ENCODE measurements at places on chromosomes 3 and 15.

GRCh38 chr15:67183443-67184169 is 70.9 kb downstream of the AAGAB start:
- no peak for DNase-seq

DNA sequence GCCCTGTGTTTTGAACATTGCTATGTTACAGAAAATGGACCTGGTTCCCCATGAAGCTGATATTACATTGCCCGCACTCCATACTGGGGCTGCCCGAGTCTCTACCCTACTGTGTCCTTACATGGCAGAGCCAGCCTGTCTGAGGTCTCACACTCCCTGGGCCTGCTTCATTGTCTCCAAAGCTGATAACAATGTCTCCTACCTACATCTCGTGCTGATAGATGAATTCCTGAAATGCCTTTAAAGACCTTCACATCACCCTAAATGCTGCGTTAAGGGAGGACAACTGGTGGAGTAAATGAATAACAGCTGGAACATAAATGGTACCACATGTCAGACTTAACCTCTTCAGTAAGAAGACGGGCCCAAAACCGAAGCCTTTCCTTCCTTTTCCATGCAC is 62.9 kb upstream of the PTX3 start:
- DNase-seq, result no peak

DNA sequence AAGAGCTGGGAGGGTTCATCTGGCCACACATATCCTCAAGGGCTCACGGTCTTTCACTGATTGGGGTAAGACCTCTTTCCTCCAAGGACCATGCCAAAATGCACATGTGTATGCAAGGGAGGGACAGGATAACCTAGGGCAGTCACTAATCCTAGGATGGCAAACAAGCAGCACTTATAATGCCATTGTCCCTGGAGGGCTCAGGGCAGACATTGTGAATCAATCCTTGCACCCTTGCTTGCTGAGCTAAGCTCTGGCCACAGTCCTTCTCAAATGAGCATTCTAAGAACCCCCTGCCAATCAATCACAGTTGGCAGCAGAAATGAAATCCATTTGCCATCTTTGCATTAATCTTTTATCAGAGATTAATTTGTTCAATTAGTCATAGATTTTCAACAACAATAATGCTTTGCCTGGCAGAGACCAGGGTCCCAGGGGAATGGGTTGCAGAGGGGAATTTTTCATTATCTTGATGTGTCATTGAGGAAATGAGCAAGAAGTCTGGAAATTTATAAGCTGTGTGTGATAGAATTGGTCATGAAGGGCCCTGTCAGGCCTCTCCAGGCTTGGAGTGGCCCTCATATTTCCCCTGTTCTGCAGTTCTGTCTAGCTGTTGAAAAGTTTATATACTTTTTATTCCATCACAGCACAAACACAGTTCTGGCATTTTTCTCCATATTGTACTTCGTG is 57.2 kb upstream of the KY start:
- no peak for DNase-seq

GRCh38 chr15:73139041-73139743 is 86.9 kb downstream of the NEO1 start:
- no peak for DNase-seq

DNA sequence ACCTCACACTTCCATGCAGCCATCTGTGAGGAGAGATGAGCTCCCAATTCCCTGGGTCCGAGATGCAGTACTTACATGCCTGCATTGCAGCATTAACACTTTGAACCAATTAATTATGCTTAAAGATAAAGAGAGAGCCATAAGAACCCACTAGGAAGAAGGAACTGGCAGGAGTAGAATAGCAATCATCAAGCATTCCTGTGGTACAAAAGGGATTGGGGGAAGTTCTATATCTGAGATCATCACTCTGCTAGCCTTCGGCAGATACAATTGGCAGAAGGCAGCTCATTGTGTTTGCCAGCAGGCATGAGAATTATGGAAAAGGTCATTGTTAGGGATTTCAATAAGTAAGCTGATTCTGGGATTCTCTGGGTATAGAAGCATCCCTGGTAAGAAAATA is 891.4 kb downstream of the NTRK3 start:
- DNase-seq, result no peak

- DNase-seq, result no peak
Measured at GRCh38 chr3:65371053-65371452, 667.7 kb downstream of the MAGI1 start.

DNA sequence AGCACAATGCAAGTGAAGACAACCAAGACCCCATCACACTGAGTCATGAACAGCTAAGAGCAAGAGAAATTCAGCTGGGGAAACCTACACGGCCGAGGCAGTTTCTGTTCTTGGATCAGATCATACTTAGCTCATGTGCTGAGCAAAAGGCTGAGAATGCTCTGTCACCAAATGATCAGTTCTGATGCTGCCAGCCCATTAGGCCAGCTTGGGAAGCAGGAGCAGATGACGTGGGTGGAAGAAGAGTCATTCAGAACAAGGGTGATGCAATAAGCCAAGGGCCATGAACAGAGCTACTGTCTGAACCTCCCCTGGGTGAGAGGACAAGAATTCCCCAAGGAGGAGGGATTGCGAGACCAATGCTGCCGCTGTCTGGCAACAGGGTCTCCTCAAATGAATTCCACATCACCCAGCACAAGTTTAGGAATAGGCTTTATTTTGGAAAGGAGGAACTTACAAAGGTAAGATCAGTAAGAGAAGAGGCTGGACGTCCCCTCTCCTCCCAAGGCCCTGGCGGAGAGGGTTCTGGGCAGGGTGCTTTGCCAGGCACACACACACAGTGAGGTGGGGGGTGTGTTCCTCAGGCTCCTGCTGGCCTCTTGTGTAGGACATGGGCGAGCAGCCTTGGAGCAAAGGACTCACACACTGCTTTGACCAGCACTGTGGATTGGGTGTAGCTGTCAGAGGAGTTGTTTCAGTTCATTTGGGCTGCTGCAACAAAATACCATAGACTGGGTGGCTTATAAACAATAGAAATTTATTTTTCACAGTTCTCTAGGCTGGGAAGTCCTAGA is 65.6 kb upstream of the CTXND1 start:
- DNase-seq, result no peak

- no peak for DNase-seq
Measured at GRCh38 chr3:195104340-195104739, 166.6 kb downstream of the XXYLT1 start.

- no peak for DNase-seq
Measured at GRCh38 chr3:2517500-2518172, 419.0 kb downstream of the CNTN4 start.

- DNase-seq, result peak; percentile 14
Measured at GRCh38 chr15:94070356-94071295, 160.7 kb upstream of the MCTP2 start.

GRCh38 chr3:97872525-97873042 is 50.8 kb downstream of the CRYBG3 start:
- DNase-seq, result no peak

DNA sequence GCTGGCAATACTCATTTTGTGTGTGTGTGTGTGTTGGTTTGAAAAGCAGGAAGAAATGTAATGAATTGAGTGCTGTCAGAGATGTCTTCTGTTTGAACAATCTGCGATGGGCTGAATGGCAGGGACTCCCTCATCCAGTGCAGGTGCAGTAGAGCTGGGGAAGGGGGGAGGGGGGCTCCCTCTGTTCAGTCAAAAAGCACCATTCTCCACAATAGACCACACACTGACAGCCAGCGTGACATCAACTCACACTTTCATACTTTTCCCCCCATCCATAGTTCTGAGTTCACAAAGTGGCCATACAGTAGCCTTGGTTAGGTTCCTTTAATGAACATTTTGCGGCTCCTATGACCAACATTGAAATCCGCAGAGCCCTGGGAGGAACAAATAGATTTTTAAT is 10.4 kb downstream of the SOX2 start:
- no peak for DNase-seq

GRCh38 chr3:162041622-162042021 is 545.0 kb downstream of the OTOL1 start:
- no peak for DNase-seq

GRCh38 chr15:101536875-101537405 is 47.4 kb upstream of the PCSK6 start:
- DNase-seq, result no peak
